ENCODE measurements at places on chromosomes 3 and 15. TPM values are rescaled to one million over a fixed set of nuclear protein-coding genes. Genes with fewer than 3 reads are reported as not detected.

- no peak for DNase-seq
These were observed 146.3 kb downstream of the TLE3 start for GRCh38 chr15:69951256-69951897.

Gene MUC20
- 1.2 TPM for total RNA-seq

Gene MESP2
- not detected for total RNA-seq

Gene ZNF80
- 0.10 TPM for total RNA-seq

DNA sequence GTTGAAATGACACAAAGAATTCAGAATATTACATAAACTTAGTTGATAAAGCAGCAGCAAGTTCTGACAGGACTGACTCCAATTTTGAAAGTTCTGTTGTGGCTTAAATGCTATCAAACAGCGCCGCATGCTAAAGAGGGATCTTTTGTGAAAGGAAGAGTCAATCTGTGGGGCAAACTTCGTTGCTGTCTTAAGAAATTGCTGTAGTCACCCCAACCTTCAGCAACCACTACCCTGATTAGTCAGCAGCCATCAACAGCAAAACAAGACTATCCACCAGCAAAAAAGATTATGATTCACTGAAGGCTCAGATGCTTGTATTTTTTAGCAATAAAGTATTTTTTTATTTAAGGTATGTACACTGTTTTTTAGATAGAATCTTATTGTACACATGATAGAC, 14.2 kb downstream of the CRBN start:
- DNase-seq, result no peak

DNA sequence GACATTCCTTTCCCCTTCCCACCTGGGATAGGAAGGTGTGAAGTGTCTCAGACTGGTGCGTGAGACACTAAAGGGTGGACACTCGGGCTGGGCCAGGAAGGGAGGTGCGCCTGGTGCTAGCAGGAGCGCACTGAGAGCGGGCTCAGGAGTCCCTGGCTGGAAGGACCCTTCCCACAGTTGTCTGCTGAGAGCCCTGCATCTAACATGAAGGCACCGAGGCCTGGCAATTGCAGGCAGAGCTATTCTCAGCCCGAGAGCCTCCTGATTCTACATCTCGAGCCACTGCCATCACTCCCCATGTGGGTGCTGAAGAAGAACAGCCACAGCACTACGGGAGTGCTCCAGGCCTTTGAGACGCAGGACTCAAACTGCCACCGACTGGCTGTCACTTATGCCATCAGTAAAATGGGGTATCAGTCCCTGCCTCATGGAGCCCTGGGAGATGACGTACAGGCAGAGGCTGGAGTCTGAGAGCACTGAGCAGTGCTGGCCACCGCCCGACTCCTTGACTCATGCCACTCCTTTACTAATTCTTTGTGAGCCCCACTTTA, 159.4 kb downstream of the KLF13 start:
- no peak for DNase-seq

DNA sequence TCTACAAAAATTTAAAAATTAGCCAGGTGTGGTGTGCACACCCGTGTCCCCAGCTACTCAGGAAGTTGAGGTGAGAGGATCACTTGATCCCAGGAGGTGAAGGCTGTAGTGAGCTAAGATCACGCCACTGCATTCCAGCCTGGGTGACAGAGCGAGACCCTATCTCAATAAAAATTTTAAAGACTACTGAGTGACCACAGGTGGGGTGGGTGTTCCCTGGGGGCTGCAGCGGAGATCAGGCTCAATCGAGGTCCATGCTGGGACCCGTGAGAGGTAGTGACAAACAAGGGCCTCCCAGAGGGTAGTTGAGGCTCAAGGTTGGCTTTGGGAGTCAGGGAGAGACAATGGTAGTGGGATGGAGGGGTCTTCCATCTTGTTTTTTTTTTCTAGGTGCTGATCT, 38.9 kb upstream of the LIMD1 start:
- no peak for DNase-seq

DNA sequence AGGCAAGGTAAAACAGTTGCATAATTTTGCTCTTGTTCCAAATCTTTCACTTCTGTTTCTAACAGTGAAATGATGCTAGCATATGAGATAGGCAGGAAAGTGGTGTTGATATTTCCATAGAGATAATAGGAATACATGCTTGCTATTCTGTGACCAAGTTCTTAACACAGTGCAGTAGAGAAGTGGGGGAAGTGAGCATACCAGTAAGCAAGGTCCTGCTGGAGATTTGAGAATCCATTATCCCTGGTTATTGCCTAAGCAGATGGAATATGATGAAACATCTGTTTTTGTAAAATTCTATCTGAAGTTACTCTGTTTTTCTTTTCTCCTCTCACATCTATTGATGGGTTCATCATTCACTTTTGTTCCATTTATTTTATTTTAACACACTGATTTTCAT, 28.7 kb downstream of the USP8 start:
- no peak for DNase-seq

- DNase-seq, result no peak
These were observed 27.6 kb downstream of the CHST14 start for GRCh38 chr15:40498418-40498817.

GRCh38 chr3:134650431-134651346, at the start of gene KY:
Gene KY (minus strand): TSS chr3:134651022. CDS start chr3:134650960, 62 bp downstream.
- DNase-seq, result no peak

Gene NLGN1
- not detected for total RNA-seq

DNA sequence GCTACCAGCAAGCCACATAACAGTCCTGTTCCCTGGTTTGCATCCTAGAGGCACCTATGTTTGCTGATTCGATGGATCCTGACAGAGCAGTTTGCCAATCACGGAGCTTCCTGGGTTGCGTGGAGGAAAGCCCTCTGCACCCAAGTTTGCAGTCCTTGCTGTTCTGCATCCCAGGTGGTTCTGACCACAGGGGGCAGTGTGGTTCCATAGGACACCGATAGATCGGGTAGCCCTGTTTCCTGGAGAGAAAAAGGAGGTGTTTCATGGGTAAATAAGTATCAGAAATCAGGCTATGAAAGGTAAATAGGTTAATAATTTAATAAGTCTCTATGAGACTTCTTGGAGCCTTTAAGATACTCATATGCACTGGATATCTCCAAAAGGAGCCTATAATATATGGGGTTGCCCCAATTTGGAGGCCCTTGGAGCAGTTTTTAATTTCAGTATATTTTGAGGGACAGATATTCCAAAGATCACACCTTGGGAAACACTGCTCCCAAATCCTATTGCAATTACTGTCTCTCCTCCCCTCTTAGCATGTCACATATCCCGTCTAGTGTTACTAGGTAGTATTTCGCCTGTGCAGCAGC, 194.6 kb upstream of the TPM1 start:
- DNase-seq, result peak; percentile 44

GRCh38 chr3:134640872-134641470, 9.9 kb downstream of the KY start:
- peak; percentile 13 for DNase-seq

DNA sequence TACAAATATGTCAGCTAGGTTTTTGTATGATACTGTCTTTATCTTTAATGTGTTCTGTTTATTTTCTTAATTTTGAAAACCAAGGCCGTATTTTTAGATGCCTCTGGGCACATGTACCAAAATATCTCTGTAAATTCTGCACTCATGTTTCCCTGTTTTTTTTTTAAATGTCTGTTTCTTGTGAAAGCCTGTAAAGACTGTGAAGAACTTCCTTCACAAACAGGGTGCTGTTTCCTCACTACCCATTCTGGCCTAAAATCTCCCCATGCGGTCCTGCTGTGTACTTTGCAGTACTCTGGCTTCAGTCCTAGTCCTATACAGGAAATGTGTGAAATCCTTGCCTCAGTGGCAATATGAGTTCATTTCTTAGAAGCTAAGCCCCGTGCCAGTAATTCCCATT, 133.4 kb upstream of the ZBTB20 start:
- no peak for DNase-seq

Gene SKOR1
- total RNA-seq, result 0.29 TPM

DNA sequence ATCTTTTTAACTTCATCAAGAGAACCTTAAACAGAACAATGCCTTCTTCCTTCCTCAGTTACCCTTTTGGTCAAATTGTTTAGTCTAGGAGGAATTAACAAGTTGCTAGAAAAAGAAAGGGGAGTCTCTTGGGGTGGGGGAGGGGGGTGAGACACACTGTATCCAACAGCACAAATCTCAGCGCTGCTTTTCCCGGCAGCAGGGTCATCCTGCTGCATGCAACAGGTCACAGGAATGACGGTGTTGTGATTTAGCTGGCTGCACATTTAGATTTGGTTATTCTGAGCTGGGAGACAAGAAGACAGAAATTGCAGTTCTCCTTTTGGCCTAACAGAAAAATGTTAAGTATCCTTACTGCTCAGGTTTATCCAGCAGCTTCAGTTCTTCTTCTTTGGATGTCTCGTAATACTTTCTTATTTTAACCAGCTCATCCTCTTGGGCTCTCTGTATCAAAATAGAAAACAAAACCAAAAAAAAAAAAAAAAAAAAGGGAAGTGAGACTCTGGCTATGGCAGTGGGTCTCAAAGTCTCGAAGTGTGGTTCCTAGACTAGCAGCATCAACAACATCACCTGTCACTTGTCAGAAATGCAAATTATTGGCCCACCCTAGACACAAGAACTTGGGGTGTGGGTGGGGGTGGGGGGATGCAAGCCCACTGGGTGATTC, 190.5 kb downstream of the GREM1 start:
- no peak for DNase-seq

Gene ACKR4
- not detected for total RNA-seq

DNA sequence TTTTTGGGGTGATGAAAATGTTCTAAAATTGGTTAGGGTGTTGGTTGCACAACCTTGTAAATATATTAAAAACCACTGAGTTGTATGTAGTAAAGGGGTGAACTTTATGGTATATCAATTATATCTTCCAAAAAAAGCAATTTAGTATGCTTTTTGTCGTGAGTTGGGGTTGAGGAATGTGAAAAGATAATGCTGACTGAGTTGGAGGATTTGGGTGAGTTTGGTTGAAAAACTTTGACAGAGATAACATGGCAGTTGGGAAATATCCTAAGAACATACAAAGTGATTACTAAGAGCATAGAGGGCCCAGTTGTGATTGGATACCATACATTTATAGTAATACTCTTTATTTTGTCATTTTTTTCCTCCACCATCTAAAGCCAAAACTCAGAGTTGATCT, 33.6 kb downstream of the HMG20A start:
- DNase-seq, result no peak

DNA sequence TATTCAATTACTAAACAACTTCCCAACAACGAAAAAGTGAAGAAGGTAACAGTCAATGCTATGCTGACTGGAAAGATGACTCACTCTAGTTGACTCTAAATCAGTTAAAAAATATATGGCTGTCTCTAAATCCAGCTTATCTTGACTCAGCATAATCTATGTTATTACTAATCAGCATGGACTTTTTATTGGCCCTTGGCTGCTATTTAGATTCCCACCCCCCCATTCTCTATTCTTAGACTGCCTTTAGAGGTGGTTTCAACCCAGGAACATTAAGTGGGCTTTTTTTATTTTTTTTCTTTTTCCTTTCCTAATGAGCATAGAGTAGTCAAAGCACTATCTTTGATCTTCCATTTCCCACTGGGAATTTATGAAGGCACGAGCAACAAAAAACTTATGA, 1.9 kb downstream of the PCOLCE2 start:
- DNase-seq, result no peak

Gene TMEM108
- total RNA-seq, result not detected

DNA sequence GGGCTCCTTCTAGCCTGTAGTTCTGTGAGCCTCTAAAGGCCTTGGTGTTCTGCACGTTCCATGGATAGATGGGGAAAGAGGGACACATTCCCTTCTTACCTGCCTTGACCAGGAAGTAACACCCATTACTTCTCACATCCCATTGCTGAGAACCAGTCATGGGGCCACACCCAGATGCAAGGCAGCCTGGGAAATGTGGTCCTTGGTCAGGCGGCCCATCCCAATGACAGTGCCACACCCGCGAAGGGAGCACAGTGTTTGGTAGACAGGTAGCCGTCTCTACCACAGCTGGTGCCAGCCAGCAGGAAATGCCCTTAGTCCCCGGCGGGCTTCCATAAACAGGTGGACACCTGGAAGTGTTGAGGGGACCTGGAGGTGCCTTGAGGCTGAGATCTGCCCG, 23.2 kb upstream of the LCTL start:
- no peak for DNase-seq

DNA sequence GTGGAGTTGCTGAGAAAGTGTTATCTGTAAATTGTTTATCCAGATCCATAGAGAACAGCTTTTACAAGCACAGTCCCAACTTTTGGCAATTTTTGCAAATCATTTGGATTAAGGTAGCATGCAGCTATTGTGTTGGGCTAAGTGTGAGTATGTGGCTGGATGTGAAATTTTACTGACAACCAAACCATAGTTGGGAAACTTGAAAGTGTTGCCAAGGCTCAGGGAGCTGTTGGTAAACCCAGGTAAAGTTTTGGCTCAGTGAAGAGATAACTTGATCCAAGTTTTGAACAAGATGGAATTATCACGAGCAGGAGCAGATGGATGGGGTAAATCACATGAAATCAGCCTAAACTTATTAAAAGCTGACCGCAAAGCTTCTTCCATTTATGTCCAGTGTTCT, 90.0 kb upstream of the HES1 start:
- no peak for DNase-seq

- DNase-seq, result no peak
These were observed 17.4 kb downstream of the KAT2B start for GRCh38 chr3:20057612-20058180.

DNA sequence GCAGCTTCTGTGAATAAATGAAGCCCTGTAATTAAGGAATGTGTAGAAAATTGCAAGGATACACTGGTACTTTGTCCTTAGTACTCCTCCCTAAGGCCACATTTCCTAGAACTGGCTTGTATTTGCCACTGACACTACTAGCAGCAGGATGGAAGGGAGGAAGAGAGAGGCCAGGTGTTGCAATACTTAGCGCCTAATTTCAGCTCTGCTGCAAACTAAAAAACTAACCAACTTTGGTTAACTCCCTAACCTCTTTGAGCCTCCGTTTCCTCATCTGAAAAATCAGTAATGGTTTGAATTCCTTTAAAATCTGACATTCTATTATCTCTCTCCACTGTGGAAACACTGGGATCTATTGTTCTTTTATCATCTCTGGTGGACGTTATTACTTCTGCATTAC, 257.0 kb downstream of the SV2B start:
- no peak for DNase-seq

Gene IL5RA
- total RNA-seq, result not detected

- DNase-seq, result no peak
These were observed 48.0 kb upstream of the FSTL1 start for GRCh38 chr3:120498556-120499346.

DNA sequence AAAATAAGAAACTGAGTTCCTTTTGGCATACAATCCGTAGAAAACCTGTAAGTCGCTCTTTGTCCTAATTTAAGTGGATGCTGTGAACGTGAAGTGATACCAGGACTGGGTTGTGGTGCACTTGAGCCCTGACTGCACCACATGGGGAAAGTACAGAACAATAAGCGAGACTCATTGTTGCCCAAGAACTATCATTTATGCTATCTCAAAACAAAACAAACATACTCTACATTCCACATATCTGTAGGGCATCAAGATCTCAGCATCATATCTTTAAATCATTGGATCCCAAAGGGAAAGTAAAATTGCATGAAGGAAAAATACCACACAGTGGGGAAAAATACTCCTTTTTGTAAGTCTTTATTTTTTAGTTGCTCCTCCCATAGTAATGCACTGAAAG, 580.3 kb downstream of the MECOM start:
- DNase-seq, result no peak

- no peak for DNase-seq
These were observed 23.2 kb upstream of the ACTC1 start for GRCh38 chr15:34818526-34818925.

Data from activated CD4-positive, alpha-beta T cell treated with anti-CD3 and anti-CD28 coated beads, Interleukin-2, amount 10 ng/mL, durations not matched to agents 7 days and 5 days (primary cell).